SHP77 treated with DMSO at 0.1 percent for 48 hours (cell line): ENCODE measurements at places on chromosomes 3 and 15.

DNA sequence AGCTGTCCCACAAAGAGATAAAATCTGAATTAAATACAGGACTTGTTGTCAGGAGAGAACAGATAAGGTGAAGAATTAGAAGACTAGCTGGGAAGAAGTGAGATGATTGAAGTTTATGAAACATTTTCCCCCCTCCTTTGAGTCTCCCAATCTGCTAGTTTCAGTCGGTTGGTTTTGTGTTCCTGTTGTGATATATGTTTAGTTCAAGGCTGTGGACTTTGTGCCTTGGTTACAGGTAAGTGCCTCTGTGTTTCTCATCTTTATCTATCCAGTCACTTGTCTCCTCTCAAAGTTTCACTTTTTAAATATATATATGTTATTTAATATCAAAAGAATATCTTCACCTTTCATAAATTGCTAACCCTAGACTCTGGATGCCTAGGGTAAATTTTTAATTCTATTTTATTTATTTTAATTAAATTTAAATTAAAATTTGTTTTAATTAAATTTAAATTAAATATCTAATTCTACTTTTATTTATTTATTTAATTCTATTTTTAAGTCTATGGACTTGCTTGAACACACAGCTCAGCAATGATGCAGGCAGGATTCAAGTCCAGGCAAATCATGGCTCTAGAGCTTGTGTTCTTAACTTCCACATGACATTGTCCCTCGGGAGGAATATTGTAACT is 190.0 kb downstream of the FHIT start:
- no peak for DNase-seq

- DNase-seq: no peak
Observed at GRCh38 chr3:141811348-141811747, 48.1 kb downstream of the GRK7 start.

DNA sequence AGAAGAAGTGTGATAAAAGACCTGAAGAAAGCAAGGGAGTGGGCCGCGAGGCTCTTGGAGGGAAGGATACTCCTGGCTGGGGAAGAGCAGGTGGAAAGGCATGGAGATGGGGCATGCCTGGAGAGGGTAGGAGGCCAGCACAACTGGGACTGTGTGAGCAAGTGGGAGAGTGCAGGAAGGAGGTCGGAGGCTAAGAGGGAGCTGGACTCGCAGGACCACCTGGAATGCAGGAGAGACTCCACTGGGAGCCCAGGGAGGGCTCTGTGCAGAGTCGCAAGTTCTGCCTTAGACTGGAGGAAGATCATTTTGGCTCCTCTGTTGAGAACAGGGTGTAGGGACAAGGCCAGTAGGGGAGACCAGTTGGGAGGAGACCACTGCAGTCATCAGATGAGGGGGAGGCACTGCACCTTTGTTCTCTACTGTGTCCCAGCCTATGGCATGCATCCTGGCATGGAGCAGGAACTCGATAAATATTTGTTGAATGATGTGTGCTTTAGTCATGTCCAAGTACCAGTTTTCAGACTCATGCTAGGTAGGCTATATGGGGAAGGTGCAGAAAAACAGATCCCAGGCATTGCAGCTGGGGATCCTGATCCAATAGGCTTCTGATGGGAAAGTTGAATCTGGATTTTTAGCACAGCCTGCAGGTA is 13.7 kb downstream of the FAM107A start:
- no peak for DNase-seq

- DNase-seq: no peak
Observed at GRCh38 chr15:38705436-38706219, 141.0 kb upstream of the RASGRP1 start.

- no peak for DNase-seq
Observed at GRCh38 chr3:48157202-48157840, 30.9 kb downstream of the CDC25A start.

DNA sequence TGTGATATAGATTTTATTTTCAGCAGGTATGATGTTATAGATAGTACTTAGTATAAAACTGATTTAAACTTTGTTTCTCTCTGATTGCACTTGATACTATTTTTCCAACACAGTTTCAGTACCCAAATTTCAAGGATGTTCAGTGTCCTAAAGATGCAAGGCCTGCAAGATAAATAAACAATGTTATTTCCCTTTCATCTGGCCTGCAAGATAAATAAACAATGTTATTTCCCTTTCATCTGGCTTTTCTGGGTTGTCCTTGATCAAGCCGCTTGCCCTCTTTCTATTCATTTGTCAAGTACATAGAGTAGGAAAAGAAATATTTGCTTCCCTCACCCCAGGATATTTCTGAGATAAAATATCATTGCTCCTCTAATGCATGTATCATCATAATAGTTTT is 571.0 kb downstream of the FGF12 start:
- no peak for DNase-seq

GRCh38 chr15:100043068-100043641 is 298.6 kb downstream of the ADAMTS17 start:
- DNase-seq: no peak

- no peak for DNase-seq
Observed at GRCh38 chr15:64151727-64152506, at the start of gene SNX22. TSS of gene SNX22 (plus strand) at chr15:64151731. CDS start at chr15:64151776, 45 bp downstream.

GRCh38 chr3:58609990-58610389 is 32.8 kb upstream of the FAM107A start:
- no peak for DNase-seq

DNA sequence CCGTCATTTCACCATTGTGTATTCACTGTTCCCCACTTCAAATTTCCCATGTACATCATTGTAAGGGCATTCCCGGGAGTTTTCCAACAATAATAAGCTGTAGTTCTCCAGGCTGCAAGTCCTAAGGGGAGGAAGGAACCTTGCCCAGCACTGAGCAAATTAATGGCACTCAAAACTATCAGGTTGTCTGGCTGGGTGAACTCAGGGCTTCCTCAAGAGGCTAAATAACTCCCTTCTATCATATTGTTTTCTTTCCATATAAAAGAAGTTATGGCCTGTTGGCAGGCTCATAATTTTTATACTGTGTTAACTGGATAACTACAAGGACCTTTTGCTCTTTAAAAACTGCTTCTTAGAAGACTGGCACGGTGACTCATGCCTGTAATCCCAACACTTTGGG is 71.4 kb downstream of the SEMA6D start:
- DNase-seq: no peak

GRCh38 chr3:46677411-46677726 is 16.1 kb downstream of the ALS2CL start:
- DNase-seq: no peak

DNA sequence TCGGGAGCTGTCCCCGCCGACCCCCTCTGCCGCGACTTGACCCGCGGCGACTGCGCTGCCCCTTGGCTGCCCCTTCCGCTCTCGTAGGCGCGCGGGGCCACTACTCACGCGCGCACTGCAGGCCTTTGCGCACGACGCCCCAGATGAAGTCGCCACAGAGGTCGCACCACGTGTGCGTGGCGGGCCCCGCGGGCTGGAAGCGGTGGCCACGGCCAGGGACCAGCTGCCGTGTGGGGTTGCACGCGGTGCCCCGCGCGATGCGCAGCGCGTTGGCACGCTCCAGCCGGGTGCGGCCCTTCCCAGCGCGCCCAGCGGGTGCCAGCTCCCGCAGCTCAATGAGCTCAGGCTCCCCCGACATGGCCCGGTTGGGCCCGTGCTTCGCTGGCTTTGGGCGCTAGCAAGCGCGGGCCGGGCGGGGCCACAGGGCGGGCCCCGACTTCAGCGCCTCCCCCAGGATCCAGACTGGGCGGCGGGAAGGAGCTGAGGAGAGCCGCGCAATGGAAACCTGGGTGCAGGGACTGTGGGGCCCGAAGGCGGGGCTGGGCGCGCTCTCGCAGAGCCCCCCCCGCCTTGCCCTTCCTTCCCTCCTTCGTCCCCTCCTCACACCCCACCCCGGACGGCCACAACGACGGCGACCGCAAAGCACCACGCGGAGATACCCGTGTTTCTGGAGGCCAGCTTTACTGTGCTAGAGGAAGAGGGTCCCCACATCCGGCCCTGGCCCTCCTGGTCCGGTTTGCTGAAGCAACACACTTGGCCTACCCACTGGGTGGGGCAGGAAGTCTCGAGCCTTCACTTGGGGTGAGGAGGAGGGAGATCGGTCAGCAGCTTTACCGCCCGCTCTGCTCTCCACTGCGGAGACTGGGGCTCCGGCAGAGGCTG is at the start of gene RASSF1:
RASSF1 (minus strand) TSS at position 389 of the 882 bp plus-strand sequence; CDS start at position 358, 31 bp downstream.
- no peak for DNase-seq

DNA sequence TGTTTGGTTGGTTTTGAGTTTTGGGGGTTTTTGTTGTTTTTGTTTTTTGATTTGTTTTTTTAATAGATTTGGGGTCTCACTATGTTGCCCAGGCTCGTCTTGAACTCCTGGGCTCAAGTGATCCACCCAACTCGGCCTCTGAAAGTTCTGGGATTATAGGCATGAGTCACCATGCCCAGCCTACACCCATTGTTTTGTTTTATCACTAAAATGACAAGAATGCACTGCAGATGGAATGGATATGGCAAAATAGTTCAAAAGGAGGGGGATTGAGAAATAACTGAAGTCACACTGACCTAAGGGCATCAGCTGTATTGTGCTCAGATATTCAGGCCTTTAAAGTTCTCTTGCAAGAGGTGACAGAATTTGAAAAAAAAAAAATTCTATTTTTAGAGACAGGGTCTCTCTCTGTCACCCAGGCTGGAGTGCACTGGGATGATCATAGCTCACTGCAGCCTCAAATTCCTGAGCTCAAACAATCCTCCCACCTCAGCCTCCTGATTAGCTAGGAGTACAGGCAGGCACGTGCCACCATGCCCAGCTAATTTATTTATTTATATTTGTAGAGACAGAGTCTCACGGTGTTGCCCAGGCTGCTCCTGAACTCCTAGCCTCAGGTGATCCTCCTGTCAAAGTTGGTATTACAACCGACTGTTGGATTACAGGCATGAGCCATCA is 4.4 kb upstream of the RASA2 start:
- DNase-seq: no peak

DNA sequence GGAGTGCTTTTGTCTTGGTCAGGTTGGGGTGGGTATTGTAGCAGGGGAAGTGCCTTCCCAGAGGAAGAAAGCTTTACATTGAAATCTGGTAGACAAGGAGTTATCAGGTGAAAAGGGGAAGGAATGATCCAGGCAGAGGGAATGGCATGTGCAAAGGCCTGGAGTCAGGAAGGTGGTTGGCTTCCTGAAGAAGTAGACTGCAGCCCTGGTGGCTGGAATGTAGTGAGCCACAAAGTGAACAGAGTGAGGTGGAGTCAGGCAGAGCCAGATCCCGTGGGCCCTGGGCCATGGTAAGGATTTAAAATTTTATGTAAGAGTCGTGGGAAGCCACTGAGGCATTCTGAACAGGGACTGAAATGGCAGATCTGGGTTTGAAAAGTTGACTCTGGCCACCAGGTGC is 58.3 kb downstream of the RAB11A start:
- no peak for DNase-seq

GRCh38 chr3:295166-295565 is 98.6 kb downstream of the CHL1 start:
- no peak for DNase-seq

DNA sequence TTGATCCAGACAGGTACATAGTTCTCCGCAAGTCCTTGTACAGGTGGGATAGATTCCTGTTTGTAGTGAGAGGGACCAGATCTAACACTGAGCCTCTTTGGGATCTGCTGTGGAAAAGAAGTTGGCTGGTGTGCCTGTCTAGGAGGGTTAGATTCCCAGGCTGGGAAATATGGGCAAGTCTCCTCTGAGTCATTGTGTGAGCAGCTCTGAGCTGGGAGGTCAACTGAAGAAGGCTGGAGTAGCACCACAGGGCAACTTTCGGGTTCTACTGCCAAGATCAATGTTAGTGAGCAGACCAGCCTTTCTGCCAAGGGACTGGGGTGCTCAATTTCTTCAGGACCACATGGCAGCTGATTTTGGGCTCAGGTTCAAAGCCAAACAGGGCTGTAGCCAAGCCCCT is 33.4 kb downstream of the CLDN1 start:
- no peak for DNase-seq

DNA sequence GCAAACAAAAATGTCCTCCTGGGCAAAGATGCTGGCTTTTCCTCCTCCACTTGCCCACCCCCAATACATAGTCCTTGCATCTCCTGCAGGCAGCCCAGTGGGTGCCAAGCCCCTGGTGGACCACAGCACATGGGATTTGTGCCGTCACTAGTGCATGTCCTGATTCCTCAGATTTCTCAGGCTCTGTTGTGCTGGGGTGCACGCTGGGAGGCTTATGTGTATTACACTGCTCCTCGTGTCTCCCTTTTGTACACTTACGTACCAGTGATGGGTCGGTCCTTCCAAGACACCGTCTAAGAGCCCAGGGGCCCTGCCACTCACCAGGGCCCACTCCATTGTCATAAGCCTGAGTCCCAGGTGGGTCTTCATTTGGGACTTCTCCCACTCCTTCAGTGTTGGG is 70.1 kb downstream of the PLXNA1 start:
- no peak for DNase-seq

DNA sequence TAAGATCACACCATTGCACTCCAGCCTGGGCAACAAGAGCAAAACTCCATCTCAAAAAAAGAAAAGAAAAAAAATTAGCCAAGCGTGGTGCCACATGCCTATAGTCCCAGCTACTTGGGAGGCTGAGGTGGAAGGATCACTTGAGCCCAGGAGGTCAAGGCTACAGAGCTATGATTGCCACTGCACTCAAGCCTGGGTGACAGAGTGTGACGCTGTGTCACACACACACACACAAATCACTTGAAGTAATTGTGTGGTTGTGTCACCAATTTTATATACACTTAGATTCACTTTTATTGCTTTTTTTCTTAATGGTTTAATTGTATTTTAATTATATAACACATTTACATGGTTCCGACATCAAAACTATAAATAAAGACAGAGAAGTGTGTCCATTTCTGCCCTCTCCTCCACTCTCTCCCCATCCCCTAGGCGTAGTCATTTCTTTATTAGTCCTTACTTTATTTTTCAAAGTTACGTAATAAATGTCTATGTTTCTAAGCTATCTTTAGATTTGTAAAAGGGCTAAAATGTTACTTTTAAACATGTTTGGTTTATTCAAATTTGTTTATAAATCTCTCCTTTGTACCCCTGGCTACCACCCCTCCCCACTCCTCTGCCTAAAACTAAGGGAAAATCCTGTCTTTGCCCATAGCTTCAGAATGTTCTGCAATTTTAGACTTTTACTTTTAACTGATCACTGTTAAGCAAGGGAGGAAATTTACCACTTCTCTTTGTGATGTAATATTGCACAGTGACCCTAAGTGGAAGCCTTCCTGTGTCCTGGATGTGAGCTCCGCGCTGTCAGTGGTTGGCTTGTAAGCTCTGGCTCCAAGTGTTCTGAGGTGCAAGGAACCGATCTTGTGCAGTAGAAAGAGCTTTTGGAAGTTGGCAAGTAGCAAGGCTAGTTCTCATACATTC is 10.8 kb upstream of the VILL start:
- no peak for DNase-seq

- DNase-seq: no peak
Observed at GRCh38 chr3:62586356-62586755, 213.0 kb upstream of the FEZF2 start.

GRCh38 chr3:17459470-17459993 is 282.9 kb downstream of the TBC1D5 start:
- no peak for DNase-seq

DNA sequence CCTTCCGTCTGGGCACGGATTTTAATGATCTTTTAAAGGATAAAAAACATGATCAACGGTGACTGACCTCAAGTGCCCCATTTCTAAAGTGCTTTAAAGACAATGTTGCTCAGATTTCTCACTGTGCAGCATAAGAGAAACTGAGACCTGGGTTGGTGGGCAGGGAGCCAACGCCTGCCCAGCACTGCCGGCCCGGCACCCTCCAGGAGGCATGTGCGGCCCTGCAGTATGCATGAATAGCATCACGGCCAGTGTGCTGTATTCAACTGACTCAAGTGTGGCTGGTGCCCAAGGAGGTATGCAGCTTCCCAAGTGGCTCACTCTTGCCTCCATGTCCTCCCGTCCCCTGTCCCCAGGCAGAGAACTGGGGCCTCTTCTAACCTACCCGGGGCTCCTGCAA is 30.3 kb downstream of the SEC61A1 start:
- DNase-seq: no peak
